Renal cortical epithelial cell (primary cell): ENCODE measurements at places on chromosomes 13 and 19. TPM values are rescaled to one million over a fixed set of nuclear protein-coding genes. Genes with fewer than 3 reads are reported as not detected.

EBI3 gene
- 1.3 and 2.4 TPM in 2 replicates for total RNA-seq

ITM2B gene
- 310 and 1,405 TPM in 2 replicates for total RNA-seq

ARL11 gene
- total RNA-seq = under 0.01 TPM in 1 of 2 replicates, not detected in the other

ZNF607 gene
- total RNA-seq = 3.0 and 11.4 TPM in 2 replicates

KIR2DL4 gene
- total RNA-seq = not detected in 2 replicates

MED4 gene
- total RNA-seq = 25.7 and 46.6 TPM in 2 replicates

ZNF66 gene
- total RNA-seq = 2.8 and 5.2 TPM in 2 replicates

ZGLP1 gene
- total RNA-seq = 0.17 and 0.70 TPM in 2 replicates

SERP2 gene
- 8.0 and 8.1 TPM in 2 replicates for total RNA-seq

ZNF492 gene
- total RNA-seq = 0.50 and 1.0 TPM in 2 replicates
